Lower leg skin (tissue), 4 donors: ENCODE measurements at places on chromosomes 5 and 9. TPM values are rescaled to one million over a fixed set of nuclear protein-coding genes. Genes with fewer than 3 reads are reported as not detected.

Gene PCDH12
- total RNA-seq, result 0.34 TPM

Gene MVB12B
- total RNA-seq, result 10.9 TPM

Gene IFNA2
- total RNA-seq, result not detected

Gene IL5
- not detected for total RNA-seq

Gene GRXCR2
- total RNA-seq, result 0.65 TPM

Gene FAM151B
- 2.1 TPM for total RNA-seq

Gene NEUROG1
- total RNA-seq, result not detected

Gene PPIP5K2
- total RNA-seq, result 23.0 TPM

Gene CRHBP
- 0.37 TPM for total RNA-seq

Gene MCCC2
- total RNA-seq, result 35.6 TPM

Gene GRM6
- not detected for total RNA-seq

Gene PCDHA9
- total RNA-seq, result not detected

Gene CD72
- 1.2 TPM for total RNA-seq

Gene TAF1L
- total RNA-seq, result not detected

Gene SLC36A2
- total RNA-seq, result not detected

Gene LCP2
- 5.7 TPM for total RNA-seq

Gene CACFD1
- 6.4 TPM for total RNA-seq

Gene CORO2A
- 23.1 TPM for total RNA-seq

Gene DRD1
- total RNA-seq, result not detected

Gene KIF4B
- not detected for total RNA-seq

Gene DMRTA1
- total RNA-seq, result 0.97 TPM

Gene RMRP
- 1,358 TPM for total RNA-seq
